ENCODE measurements at places on chromosomes 4 and X. TPM values are rescaled to one million over a fixed set of nuclear protein-coding genes. Genes with fewer than 3 reads are reported as not detected.

The SCML2 gene
- 1.0 TPM for polyA plus RNA-seq

The PPARGC1A gene
- polyA plus RNA-seq = 0.55 TPM

The KIT gene
- 0.49 TPM for polyA plus RNA-seq

The GCNA gene
- 0.98 TPM for polyA plus RNA-seq

The RP2 gene
- 6.6 TPM for polyA plus RNA-seq

The UBE2D3 gene
- 218 TPM for polyA plus RNA-seq

The FAM9B gene
- not detected for polyA plus RNA-seq

The CT83 gene
- not detected for polyA plus RNA-seq

The OTC gene
- polyA plus RNA-seq = 0.20 TPM

The HPSE gene
- 16.7 TPM for polyA plus RNA-seq

The PPEF2 gene
- not detected for polyA plus RNA-seq

The FREM3 gene
- not detected for polyA plus RNA-seq

The FAM149A gene
- polyA plus RNA-seq = 6.7 TPM

The DGKK gene
- polyA plus RNA-seq = not detected

The NMU gene
- 138 TPM for polyA plus RNA-seq

The TMEM156 gene
- 0.25 TPM for polyA plus RNA-seq

The DUX4 gene
- not detected for polyA plus RNA-seq

The FABP2 gene
- not detected for polyA plus RNA-seq

The SYTL5 gene
- 3.0 TPM for polyA plus RNA-seq

The YY2 gene
- 0.77 TPM for polyA plus RNA-seq

The CNGA1 gene
- 8.8 TPM for polyA plus RNA-seq

The PAGE1 gene
- polyA plus RNA-seq = not detected

The SMR3A gene
- polyA plus RNA-seq = not detected

The TBC1D8B gene
- 1.6 TPM for polyA plus RNA-seq

The FAAH2 gene
- 5.7 TPM for polyA plus RNA-seq

The PPP2R2C gene
- 26.7 TPM for polyA plus RNA-seq

The ARHGAP6 gene
- 1.7 TPM for polyA plus RNA-seq

The CLGN gene
- polyA plus RNA-seq = 1.1 TPM

Measured in esophagus (tissue), 2 donors.